ENCODE measurements at places on chromosomes 1 and 21.
A peak's percentile ranks its signal among the peaks of the same experiment; 100 is the strongest.

GRCh38 chr1:6165027-6165426 is 15.1 kb downstream of the CHD5 start:
- no peak overlapping the region for H3K27ac ChIP-seq

DNA sequence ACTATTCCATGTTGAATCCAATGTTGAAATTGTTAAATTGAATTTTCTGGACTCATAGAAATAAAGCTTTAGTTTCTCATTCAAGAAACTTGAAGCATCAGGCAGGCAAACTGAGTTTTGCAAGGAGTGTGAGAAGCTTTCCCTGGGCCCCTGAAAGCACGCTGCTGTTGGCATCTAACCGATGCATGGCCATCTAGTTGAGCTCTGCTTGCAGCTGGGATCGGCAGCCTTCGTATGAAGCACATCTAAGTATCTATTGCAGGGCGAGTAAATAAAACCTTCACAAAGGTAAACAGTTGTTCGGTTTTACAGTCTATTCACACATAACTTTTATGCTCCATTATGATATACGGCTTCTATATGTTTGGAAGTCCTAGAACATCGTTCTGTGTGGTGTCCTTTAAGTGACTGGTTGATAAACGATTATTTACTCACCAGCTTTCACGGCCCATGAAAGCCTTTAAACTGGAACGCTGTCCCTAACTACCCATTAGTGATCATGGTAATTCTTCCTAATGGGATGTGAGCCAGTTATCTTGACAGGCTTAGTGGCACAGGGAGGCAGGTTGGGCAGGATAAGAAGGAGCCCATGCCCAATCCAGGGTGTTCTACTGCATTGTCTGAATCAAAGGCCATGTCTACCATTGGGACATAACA is 71.7 kb downstream of the SEC16B start:
- no peak overlapping the region for H3K4me3 ChIP-seq
- H3K4me1 ChIP-seq, result no peaks in the 10 kb centered on the region
- DNase-seq, result no peak
- no peak overlapping the region for H3K27ac ChIP-seq
- no peaks in the 10 kb centered on the region for H3K36me3 ChIP-seq

DNA sequence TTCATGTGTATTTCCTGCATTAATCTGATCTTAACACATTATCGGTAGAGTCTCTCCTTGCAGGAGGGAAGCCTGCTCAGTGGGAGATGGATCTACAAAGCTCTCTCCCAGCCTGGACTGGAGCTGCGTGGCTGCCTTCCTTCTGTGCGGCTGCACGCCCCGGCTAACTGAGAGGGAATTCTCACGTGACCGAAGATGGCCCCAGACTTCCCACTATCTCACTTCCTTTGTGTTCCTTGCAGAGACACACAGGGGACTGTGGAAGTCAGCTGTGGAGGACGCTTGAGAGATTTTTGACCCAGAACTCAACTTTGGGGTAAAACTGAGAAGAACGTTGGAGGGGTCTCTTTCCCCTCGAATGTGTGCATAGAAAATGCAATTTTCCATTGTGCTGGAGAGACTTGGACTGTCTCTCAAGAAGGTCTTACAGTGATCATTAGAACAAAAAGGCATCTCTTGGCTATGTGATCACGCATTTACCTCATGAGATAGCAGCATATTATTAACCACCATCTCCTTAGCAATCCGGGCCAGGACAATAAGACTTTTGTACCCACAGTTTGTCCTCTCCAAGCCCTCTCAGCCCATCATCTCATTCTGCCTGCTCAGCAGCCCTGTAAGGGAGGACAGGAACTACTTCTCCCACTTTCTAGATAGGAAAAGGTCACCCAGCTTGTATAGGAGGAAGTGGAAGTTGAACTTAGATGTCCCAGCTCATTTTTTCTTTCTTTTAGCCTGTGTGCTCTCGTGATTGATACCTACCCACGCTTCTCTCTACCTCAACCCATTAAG is 49.3 kb upstream of the TARBP1 start:
- peaks cover 67% of the 10 kb centered on the region for H3K4me1 ChIP-seq
- H3K27me3 ChIP-seq, result no peaks in the 10 kb centered on the region
- no peak for DNase-seq
- no peak overlapping the region for H3K27ac ChIP-seq

DNA sequence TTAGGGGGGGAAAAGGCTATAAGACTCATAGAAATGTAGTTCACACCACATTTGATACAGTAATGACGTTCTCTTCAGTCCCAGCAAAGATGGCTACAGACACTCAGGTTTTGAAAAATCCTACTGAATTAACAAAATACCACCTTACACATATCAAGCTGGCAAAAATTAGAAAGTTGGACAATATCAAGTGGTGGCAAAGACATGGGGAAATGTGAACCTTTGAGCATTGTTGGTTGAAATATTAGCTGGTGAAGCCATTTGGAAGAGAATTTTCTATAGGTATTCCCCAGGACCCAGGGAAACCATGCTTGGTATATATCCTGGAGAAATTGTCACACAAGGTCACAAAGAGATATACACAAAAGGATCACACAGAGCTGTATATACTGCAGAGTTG is 163.0 kb downstream of the ADSS2 start:
- no peak overlapping the region for H3K27ac ChIP-seq
- H3K4me3 ChIP-seq, result no peak overlapping the region
- no peaks in the 10 kb centered on the region for H3K4me1 ChIP-seq
- H3K36me3 ChIP-seq, result no peaks in the 10 kb centered on the region

DNA sequence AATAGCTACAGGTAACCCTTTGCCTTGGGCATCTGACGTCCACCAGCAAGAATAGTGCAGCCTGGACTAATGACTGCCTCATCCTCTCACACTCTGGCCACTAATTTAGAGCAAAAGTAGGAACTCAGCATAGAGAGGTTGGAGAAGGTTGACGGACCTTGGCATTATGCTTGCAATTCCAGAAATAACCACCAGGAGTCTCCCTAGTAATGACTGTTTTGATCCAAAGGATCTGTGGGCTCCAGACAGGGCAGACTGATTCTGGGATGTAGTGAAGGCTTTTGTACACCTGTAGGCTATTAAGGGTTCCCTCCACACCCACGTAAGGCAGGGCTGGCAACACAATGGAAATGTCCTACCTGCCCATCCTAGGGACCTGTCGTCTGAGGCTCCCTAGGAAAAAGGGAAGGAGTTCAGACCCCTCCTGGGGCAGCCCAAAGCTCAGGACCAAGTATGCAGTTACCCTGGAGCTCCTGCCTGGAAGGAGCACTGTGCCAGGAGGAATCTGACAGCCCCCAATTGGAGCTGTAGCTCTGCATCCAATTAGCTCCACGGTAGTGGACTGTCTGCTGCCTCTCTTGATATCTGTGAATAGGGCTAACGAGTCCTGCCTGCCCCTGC is 91.0 kb upstream of the TMEM51 start:
- no peak overlapping the region for H3K4me3 ChIP-seq
- DNase-seq, result no peak
- no peak overlapping the region for H3K27ac ChIP-seq
- peaks cover 36% of the 10 kb centered on the region for H3K36me3 ChIP-seq
- H3K4me1 ChIP-seq, result no peaks in the 10 kb centered on the region

GRCh38 chr1:228182296-228183030 is 16.9 kb downstream of the IBA57 start:
- no peaks in the 10 kb centered on the region for H3K36me3 ChIP-seq
- no peak overlapping the region for H3K4me3 ChIP-seq
- no peak for DNase-seq
- no peaks in the 10 kb centered on the region for H3K4me1 ChIP-seq
- H3K27ac ChIP-seq, result no peak overlapping the region

DNA sequence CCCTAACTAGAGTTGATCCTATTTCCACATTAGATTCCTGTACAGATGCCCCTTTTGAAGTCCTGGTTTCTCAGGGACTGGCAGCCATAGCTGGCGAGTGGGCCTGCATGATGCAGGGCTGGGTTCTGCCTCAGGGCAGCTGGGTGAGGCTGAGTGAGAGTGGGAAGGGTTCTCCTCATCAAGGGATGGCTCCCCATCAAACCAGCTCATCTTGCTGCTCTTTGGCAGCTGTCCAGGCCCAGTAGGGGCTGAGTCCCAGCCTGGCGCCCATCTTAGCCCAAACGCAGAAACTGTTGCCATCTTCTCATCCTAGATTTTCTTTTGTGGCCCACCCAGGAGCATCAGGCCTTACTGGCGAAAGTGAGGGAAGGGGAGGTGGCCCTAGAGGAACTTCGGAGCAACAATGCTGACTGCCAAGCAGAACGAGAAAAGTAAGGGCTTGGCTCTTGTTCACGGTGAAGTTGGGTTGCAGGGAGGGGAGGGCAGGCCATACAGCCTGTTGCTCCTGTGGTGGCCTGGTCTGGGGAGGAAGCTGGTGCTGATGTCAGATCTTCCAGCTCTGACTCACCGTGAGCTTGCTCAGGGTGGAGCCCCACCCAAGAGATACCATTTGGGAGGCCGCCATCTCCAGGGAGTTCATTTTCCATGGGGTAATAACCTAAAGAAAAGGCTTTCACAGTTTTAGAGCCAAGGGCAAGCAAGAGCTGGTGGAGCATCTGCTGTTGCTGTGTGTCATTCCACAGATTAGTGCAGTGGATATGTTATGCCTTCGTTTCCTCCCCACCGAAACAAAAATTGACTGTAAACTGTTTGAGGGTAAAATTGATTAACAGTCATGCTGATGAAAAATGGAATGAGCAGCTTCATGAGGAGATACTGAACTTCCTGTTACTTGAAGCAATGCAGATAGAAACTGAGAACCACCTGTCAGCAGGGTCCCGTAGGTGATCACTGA is 34.7 kb downstream of the TUFT1 start:
- DNase-seq, result no peak
- no peaks in the 10 kb centered on the region for H3K4me1 ChIP-seq
- no peak overlapping the region for H3K4me3 ChIP-seq
- H3K27ac ChIP-seq, result no peak overlapping the region

DNA sequence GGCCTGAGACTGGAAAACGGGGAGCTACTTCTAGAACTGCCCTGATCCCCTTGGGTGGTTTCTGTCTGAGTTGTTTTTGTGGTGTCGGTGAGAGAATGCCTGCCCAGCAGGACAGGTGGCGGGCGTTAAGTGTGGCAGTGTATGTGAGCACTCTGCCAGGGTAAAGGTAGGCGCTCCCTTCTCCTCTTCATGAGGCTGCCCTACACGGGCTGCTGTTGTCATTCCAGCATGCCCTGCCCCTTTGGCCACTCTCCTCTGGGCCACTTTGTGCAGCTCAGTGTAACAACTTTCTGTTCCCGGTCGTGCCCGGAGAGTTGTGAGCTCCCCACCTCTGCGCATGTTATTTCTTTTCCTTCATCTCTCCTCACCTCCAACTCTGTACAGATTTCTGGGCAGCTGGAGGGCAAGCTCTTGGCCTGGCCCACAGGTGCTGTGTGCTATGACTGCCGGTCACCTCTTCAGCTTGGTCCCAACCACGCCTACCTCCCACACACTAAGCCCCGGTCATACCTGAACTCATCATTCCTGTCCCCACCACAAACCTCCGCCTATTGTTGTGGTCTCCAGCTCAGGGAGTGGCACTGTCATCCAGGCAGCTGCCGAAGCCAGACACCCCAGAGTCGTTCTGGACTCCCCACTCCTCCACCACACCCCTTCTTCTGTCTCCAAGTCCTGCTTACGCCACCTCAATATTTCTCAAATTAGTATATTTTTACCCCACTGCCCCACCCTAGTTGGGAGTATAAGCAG is 69.0 kb downstream of the GADD45A start:
- no peak overlapping the region for H3K27ac ChIP-seq
- H3K36me3 ChIP-seq, result no peaks in the 10 kb centered on the region
- peaks cover 83% of the 10 kb centered on the region for H3K4me1 ChIP-seq

- no peak for DNase-seq
- no peaks in the 10 kb centered on the region for H3K4me1 ChIP-seq
- no peak overlapping the region for H3K4me3 ChIP-seq
- no peaks in the 10 kb centered on the region for H3K27me3 ChIP-seq
Observed at GRCh38 chr1:15640667-15641066, 23.4 kb downstream of the DDI2 start.

- no peaks in the 10 kb centered on the region for H3K27me3 ChIP-seq
- peak overlapping the region; percentile 82 for H3K27ac ChIP-seq
- no peak for DNase-seq
- no peaks in the 10 kb centered on the region for H3K36me3 ChIP-seq
- no peak overlapping the region for H3K4me3 ChIP-seq
- H3K4me1 ChIP-seq, result peaks cover 90% of the 10 kb centered on the region
Observed at GRCh38 chr1:91846007-91846638, 39.8 kb downstream of the TGFBR3 start.

GRCh38 chr1:150973836-150974579 is 627 bp downstream of the CERS2 start:
- DNase-seq, result no peak
- H3K4me3 ChIP-seq, result peak overlapping the region; percentile 73
- peaks cover 2% of the 10 kb centered on the region for H3K36me3 ChIP-seq
- no peaks in the 10 kb centered on the region for H3K27me3 ChIP-seq
- peaks cover 76% of the 10 kb centered on the region for H3K4me1 ChIP-seq
